ENCODE measurements at places on chromosomes 5 and 9.

DNA sequence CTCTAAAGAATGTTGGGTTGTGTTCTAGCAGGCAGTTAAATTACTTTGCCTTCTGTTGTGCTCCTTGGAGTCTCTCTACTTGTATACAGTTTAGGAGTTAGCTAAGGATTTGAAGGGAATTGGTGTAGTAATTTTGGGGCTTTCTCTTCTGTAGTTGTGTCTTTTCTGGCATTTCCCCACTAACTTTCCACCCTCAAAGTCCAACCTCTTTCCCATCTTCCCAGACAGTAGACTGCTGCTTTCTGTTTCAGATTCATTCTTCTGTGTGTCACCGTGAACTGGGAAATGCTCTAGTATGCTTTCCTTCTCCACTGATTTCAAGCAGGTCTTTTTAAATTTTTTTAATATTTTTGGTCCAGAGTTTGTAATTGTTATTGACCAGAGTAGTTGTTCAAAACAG is 4.5 kb upstream of the ANGPTL2 start:
- DNase-seq: no peak

- DNase-seq: no peak
These were observed 40.6 kb downstream of the ZNF883 start for GRCh38 chr9:112971415-112971814.

- DNase-seq: no peak
These were observed 908.7 kb upstream of the CDH9 start for GRCh38 chr5:27947088-27947487.

DNA sequence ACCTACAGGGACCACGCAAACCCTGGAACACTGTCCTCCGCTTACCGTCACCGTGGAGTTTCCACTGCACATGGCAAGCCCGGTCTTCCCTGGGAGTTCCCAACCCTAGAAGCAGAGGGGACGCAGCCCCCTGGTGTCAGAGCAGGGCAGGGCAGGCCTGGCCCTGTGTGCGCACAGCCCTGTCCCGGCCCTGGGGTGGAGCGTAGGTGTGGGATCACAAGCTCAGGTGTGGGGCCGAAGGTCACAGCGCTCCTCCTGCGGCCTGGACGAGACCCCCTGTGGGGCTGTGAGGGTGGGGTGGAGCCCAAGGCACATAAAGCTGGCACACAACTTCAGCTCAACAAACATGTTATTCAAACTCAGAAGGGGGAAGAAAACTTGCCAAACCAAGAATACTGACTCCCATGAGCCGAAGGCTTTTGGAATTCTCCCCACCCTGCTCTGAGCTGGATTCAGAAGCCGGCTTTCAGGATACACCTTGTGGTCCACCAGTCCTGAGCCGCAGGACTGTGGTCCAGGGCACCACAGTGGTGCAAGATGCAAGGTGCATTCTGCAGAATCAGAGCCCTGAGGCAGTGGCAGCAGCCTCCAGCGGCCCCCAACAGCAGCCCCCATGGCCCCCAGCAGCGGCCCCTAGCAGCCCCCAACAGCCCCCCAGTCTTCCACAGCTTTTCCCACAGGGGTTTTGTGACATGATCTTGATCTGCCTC is 11.8 kb upstream of the EXOC3 start:
- no peak for DNase-seq

DNA sequence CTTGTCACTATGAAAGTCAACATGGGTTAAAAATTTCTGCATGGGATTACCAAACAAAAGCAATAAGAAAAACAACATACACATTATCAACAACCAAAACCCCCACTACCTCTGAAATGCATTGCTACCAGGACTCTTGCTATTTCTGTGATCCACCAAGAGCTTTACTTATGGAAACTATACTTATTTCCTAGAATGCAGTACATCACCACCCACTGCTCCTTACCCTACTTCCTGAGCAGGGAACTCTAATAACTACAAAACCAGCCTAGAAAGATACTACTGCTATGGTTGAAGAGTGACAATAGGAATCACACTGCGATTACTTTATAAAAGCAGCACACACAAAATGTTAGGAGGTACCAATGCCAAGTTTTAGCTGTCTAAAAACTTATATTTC is 22.2 kb downstream of the LURAP1L start:
- DNase-seq: no peak
